ENCODE measurements at places on chromosomes 1 and 21. TPM values are rescaled to one million over a fixed set of nuclear protein-coding genes. Genes with fewer than 3 reads are reported as not detected.
A peak's percentile ranks its signal among the peaks of the same experiment; 100 is the strongest.

The CLDN17 gene
- not detected for total RNA-seq

GRCh38 chr1:156691191-156691590 is 14.0 kb upstream of the NES start:
- H3K4me3 ChIP-seq = no peak overlapping the region
- no peaks in the 10 kb centered on the region for H3K36me3 ChIP-seq
- H3K27ac ChIP-seq = no peak overlapping the region
- DNase-seq = no peak

DNA sequence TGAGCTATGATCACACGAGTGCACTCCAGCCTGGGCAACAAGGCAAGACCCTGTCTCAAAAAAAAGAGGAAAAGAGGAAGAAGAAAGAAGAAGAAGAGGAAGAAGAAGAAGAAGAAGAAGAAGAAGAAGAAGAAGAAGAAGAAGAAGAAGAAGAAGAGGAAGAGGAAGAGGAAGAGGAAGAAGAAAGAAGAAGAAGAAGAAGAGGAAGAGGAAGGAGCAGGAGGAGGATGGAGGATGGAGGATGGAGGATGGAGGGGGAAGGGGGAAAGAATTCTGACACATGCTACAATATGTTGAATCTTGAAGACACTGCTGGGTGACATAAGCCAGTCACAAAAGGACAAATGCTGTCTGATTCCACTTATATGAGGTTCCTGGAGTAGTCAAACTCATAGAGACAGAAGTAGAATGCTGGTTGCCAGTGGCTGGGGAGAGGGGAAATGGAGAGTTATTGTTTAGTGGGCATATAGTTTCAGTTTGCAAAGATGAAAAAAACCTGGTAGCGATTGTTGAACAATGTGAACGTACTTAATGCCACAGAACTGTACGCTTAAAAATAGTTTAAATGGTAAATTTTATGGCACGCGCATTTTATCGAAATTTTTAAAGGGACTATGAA is 47.3 kb upstream of the COA6 start:
- no peaks in the 10 kb centered on the region for H3K4me1 ChIP-seq
- no peak for DNase-seq
- no peaks in the 10 kb centered on the region for H3K27me3 ChIP-seq
- H3K4me3 ChIP-seq = peak overlapping the region; percentile 15
- no peak overlapping the region for H3K27ac ChIP-seq

DNA sequence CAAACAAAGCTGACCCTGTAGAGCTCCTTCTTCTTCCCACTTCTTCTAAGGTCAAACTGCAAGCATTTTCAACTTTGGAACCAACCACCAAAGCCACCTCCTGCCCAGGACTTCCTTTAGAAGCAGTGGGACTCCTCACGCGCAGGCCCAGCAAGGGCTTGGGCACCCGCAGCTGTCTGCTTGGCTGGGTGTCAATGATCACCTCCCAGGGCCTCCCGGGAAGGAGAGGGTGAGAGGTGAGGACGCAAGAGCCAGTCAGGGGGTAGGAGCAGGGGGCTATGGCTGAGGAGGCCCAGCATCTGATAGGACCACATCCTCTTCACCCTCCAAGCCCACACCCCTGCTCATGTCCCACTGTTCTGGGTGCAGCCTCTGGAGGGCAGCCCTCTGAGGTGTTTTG is 10.2 kb downstream of the KLHL21 start:
- H3K27ac ChIP-seq = no peak overlapping the region
- no peaks in the 10 kb centered on the region for H3K27me3 ChIP-seq
- DNase-seq = no peak
- H3K36me3 ChIP-seq = no peaks in the 10 kb centered on the region
- no peak overlapping the region for H3K4me3 ChIP-seq

GRCh38 chr1:85317560-85317959 is 41.1 kb upstream of the BCL10 start:
- no peaks in the 10 kb centered on the region for H3K36me3 ChIP-seq
- no peaks in the 10 kb centered on the region for H3K4me1 ChIP-seq
- no peak overlapping the region for H3K4me3 ChIP-seq
- no peaks in the 10 kb centered on the region for H3K27me3 ChIP-seq

DNA sequence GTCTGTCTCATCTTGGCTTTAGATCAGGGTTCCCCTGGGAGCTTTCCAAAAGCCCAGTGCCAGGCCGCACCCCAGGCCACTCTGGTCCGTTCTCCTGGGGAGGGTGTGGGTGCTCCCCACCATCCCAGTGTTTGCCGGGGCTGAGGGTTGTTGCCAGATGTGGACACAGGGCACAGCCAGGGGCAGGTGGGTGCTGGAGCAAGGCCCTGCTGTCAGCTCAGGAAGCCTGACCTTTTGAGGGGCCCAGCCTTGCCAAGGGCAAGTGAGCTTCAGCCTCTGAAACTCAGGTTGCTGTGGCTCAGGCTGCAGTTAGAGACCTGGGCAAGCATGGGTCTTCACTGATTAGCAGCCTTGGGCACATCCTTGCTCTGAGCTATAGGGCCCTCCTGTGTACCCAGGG is 22.8 kb upstream of the ZBTB21 start:
- no peak for DNase-seq
- no peak overlapping the region for H3K27ac ChIP-seq
- no peaks in the 10 kb centered on the region for H3K4me1 ChIP-seq
- no peaks in the 10 kb centered on the region for H3K36me3 ChIP-seq

- peaks cover 15% of the 10 kb centered on the region for H3K4me1 ChIP-seq
- no peaks in the 10 kb centered on the region for H3K27me3 ChIP-seq
- no peaks in the 10 kb centered on the region for H3K36me3 ChIP-seq
- DNase-seq = no peak
These were observed 6.7 kb downstream of the PFDN2 start for GRCh38 chr1:161111117-161111516.

DNA sequence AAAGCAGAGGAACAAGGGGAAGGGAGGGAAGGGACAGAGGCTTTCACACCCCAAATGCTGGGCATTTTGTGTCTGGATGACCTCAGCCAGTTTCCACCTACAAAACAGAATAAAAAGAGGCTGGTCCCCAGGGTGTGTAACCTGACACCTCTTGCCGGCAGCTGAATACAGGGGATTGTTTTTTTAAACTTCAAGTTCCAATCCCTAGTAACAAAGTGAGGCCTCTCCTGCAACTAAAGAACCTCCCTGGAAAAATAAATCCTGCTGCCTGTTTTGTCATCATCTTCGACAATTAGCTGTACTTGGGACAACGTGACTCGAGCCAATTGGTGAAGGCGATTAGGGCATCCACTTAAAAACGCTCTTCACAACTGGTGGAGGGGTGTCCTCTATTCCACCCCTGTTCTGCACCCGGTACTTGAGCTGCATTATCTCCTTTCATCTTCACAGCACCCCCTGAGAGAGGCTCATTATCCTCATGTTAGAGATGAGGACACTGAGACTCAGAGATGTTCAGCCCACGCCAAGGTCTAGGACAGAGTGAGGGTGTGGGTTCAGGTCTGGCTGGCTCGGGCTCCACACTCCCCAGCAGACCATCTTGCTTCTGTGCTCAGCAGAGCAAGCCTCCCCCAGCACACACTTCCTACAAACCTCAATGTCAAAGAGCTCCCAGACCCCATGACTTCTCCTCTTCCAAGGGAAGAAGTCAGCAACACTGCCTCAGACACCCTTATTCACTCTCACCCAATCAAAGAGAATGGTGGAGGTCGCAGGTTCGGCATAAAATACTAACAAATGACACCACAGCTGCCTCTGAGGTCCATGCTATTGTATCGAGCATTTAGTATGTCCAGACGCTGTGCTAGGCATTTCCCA is 15.2 kb downstream of the ITPKB start:
- H3K4me3 ChIP-seq = no peak overlapping the region
- H3K36me3 ChIP-seq = no peaks in the 10 kb centered on the region
- no peaks in the 10 kb centered on the region for H3K27me3 ChIP-seq
- peak; percentile 70 for DNase-seq

GRCh38 chr1:178146436-178146835 is 52.5 kb downstream of the RASAL2 start:
- DNase-seq = no peak
- no peak overlapping the region for H3K4me3 ChIP-seq

- no peak overlapping the region for H3K4me3 ChIP-seq
- no peaks in the 10 kb centered on the region for H3K36me3 ChIP-seq
- H3K4me1 ChIP-seq = peaks cover 25% of the 10 kb centered on the region
These were observed 52.0 kb downstream of the FOXJ3 start for GRCh38 chr1:42282867-42283583.

Measured in testis (tissue), 5 donors.